Memory B cell (primary cell): ENCODE measurements at places on chromosomes 7 and 10.

DNA sequence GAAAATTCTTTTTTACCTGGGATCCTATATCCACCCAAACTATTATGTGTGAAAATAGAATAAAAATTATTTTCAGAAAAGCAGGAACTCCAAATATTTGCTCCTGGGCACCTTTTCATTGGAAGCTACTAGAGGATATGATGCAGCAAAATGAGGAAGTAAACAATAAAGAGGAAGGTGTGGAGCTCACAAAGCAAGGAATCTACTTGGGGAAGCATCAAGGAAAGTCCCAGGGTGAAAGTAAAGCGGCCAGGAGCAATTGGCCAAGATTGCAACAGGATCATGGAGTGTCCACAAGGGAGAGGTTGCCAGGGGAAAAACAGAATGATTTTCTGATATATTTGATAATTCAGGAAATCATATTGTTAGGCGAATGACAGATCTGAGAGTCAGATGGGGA, 80.8 kb downstream of the CARD11 start:
- peaks cover 40% of the 10 kb centered on the region for H3K36me3 ChIP-seq
- no peak overlapping the region for H3K4me3 ChIP-seq
- no peaks in the 10 kb centered on the region for H3K27me3 ChIP-seq
- peak overlapping the region; percentile 37 for H3K27ac ChIP-seq
- no peak for DNase-seq
- peaks cover 19% of the 10 kb centered on the region for H3K4me1 ChIP-seq

- H3K4me1 ChIP-seq: no peaks in the 10 kb centered on the region
- DNase-seq: no peak
- H3K27me3 ChIP-seq: peaks cover 5% of the 10 kb centered on the region
Observed at GRCh38 chr7:71130031-71130679, 1.8 kb upstream of the GALNT17 start.

- H3K27me3 ChIP-seq: peaks cover 13% of the 10 kb centered on the region
- no peak for DNase-seq
- H3K27ac ChIP-seq: no peak overlapping the region
- peaks cover under 1% of the 10 kb centered on the region for H3K36me3 ChIP-seq
- no peak overlapping the region for H3K4me3 ChIP-seq
Observed at GRCh38 chr10:7533657-7534479, 123.0 kb upstream of the SFMBT2 start.

DNA sequence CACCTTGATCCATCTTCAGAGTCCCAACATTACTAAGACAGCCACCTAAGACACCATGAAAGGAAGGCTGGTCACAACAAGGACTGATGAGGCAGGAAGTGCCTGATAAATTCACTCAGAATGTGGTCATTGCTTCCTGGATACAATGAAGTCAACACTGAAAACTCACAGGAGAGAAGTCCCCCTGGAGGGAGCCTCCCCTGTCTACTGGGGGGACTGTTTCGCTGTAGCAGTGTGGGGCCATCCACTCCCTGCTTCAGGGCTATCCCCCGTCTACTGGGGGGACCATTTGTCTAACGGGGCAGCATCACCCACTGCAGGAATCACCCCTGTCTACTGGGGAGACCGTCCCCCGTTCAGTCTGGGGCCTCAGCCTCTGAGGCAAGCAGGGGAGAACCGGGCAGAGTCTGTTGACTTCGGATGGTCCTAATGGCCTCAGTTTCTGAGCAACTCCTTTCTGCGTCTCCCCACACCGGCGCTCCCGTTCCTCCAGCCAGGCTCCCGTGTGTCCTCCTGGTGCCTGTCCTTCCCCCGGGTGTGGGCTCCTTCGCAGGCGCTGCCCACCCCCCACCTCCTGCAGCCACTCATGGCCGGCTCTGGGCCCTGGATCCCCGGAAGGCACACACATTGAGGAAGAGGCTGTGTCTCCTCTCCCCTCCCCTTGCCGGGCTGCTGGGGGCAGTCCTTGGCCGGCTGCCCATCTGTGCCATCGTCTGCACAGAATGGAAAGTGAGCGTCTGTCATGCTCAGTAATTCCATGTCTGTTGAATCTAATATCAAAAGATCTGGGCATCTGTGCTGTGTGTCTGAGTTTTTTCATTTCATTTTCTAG, 59.9 kb upstream of the DNAJB6 start:
- no peak overlapping the region for H3K4me3 ChIP-seq
- no peak for DNase-seq
- H3K36me3 ChIP-seq: no peaks in the 10 kb centered on the region
- H3K27ac ChIP-seq: no peak overlapping the region
- no peaks in the 10 kb centered on the region for H3K27me3 ChIP-seq

- H3K4me1 ChIP-seq: no peaks in the 10 kb centered on the region
- H3K4me3 ChIP-seq: no peak overlapping the region
- H3K36me3 ChIP-seq: peaks cover 5% of the 10 kb centered on the region
- DNase-seq: no peak
Observed at GRCh38 chr7:5620459-5620881, 161.0 kb downstream of the RNF216 start.

DNA sequence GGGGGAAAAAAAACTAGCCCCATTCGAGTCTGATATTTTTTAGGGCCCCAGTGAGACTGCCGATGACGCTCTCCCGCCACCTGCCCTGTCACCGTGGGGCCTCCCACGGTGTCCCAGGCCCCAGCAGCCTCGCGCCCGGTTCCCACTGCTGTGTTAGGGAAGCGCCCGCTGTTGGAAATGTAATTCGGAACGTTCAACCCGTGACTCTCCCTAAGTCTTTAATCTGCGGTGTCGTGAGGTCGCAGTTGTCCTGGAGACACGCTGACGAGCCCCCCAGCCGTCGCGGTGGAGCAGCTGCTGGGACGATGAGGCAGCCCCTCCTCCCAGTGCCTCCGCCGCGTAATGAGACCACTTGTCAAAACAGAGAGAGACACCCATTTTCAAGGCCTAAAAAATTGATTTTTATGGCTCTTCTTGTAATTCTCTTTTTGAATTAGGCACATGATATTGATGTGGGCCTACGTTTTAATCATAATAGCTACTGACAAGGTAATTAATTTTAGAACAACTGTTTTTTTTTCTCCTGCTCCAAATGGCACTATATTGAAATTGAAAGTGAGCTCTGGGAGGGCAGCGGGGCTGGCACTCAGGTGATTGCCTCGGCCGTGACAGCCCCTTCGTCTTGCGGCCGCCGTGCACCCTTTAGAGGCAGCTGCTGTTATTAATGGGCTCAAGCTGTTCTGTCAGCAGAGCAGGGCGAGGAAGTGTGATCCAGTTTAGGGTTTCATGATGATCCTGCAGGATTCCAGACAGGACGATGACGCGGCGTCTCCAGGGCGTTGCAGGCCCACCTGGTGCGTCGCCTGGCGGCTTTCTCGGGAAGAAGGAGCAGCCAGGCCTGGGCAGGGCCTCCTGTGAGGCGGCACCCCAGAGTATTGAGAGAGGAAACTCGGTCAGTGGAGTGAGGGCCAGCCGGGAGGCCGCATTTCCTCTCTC, 63.3 kb downstream of the NKX6-2 start:
- H3K36me3 ChIP-seq: peaks cover 24% of the 10 kb centered on the region
- no peaks in the 10 kb centered on the region for H3K27me3 ChIP-seq
- H3K4me1 ChIP-seq: no peaks in the 10 kb centered on the region
- H3K27ac ChIP-seq: no peak overlapping the region
- no peak for DNase-seq
- H3K4me3 ChIP-seq: no peak overlapping the region

- H3K4me3 ChIP-seq: no peak overlapping the region
- H3K36me3 ChIP-seq: no peaks in the 10 kb centered on the region
- DNase-seq: no peak
- no peak overlapping the region for H3K27ac ChIP-seq
Observed at GRCh38 chr7:138727336-138728099, 26.4 kb upstream of the SVOPL start.

GRCh38 chr7:84800846-84801245, 386.0 kb downstream of the SEMA3D start:
- no peak overlapping the region for H3K4me3 ChIP-seq
- H3K4me1 ChIP-seq: no peaks in the 10 kb centered on the region
- no peaks in the 10 kb centered on the region for H3K27me3 ChIP-seq
- no peaks in the 10 kb centered on the region for H3K36me3 ChIP-seq
- no peak for DNase-seq

DNA sequence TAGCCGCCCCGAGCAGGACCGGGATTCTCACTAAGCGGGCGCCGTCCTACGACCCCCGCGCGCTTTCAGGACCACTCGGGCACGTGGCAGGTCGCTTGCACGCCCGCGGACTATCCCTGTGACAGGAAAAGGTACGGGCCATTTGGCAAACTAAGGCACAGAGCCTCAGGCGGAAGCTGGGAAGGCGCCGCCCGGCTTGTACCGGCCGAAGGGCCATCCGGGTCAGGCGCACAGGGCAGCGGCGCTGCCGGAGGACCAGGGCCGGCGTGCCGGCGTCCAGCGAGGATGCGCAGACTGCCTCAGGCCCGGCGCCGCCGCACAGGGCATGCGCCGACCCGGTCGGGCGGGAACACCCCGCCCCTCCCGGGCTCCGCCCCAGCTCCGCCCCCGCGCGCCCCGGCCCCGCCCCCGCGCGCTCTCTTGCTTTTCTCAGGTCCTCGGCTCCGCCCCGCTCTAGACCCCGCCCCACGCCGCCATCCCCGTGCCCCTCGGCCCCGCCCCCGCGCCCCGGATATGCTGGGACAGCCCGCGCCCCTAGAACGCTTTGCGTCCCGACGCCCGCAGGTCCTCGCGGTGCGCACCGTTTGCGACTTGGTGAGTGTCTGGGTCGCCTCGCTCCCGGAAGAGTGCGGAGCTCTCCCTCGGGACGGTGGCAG, at the start of gene MGMT:
MGMT (plus strand) TSS at position 539 of the 656 bp plus-strand sequence.
- peaks cover 6% of the 10 kb centered on the region for H3K4me1 ChIP-seq
- peaks cover 4% of the 10 kb centered on the region for H3K36me3 ChIP-seq
- H3K4me3 ChIP-seq: peak within 1 kb of the TSS; percentile 90
- DNase-seq: peak; percentile 97
- peak within 1 kb of the TSS; percentile 84 for H3K27ac ChIP-seq
- H3K27me3 ChIP-seq: no peaks in the 10 kb centered on the region

DNA sequence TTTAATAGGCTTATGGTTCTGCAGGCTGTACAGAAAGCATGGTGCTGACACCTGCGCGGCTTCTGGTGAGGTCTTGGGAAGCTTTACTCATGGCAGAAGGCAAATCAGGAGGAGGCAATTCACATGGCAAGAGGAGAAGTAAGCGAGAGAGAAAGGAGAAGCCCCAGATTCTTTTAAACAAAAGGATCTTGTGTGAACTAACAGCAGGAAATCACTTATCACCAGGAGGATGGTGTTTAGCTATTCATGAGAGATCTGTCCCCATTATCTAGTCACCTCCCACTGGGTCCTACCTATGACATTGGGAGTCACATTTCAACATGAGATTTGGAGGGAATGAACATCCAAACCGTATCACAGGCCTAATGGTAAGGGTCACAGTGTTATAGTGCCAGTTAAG, 678.0 kb upstream of the KCND2 start:
- no peaks in the 10 kb centered on the region for H3K4me1 ChIP-seq
- DNase-seq: no peak
- H3K36me3 ChIP-seq: no peaks in the 10 kb centered on the region
- no peaks in the 10 kb centered on the region for H3K27me3 ChIP-seq
- no peak overlapping the region for H3K27ac ChIP-seq

DNA sequence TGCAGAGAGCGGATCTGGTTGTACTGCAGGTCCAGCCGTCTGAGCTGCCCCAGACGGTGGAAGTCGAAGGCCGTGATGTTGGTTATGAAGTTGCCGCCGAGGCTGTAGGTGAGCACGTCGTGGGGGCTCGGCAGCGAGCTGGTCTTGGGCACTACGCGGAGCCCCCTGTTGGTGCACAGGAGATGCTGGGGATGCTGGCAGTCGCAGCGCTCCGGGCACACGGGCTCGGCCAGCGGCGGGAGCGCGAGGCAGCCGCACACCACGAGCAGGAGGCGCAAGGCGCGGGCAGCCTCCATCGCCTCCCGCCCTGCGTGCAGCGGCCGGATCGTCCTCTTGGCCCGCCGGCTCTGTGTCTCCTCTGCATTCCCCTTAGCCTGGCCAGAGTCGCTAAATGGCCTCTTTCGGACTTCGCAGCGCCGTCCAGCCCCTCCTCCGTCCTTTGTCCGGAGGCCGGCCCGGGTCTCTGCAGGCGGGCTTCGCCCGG, 337 bp downstream of the TRIL start:
- no peak overlapping the region for H3K27ac ChIP-seq
- H3K4me1 ChIP-seq: peaks cover 2% of the 10 kb centered on the region
- no peaks in the 10 kb centered on the region for H3K36me3 ChIP-seq
- no peak for DNase-seq

GRCh38 chr10:28925121-28925663, 247.9 kb downstream of the BAMBI start:
- no peaks in the 10 kb centered on the region for H3K36me3 ChIP-seq
- H3K4me3 ChIP-seq: no peak overlapping the region
- no peaks in the 10 kb centered on the region for H3K4me1 ChIP-seq
- no peak overlapping the region for H3K27ac ChIP-seq
